ENCODE measurements at places on chromosomes 12 and 14.
A peak's percentile ranks its signal among the peaks of the same experiment; 100 is the strongest.

GRCh38 chr12:27685274-27685673 lies 11.0 kb upstream of the REP15 start:
- DNase-seq: no peak

DNA sequence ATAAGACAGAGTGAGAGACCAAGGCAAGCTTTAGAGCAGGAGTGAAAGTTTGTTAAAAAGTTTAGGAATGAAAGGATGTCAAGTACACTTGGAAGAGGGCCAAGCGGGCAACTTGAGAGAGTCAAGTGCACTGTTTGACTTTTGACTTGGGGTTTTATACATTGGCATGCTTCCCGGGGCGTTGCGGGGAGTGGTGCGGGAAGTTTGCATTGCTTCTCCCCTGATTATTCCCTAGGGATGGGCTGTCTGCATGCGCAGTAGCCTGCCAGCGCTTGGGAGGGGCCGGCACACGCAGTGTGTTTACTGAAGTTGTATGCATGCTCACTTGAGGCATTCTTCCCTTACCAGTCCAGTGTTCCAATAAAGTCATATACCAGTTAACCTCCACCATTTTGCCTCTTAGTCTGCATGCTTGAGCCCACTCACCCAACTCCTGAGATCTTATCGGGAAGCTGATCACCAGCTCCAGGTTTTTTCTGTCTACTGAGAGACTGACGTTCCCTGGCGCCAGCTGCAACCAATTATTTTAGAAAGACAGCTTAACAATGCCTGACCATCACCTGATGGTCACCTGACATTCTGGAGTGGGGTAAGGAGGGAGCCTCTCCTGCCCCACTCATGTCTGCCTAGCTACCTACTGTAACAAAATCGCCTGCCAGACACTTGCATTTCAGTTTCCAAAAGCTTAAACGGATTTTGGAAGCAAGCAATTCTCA lies 53.2 kb downstream of the DACT1 start:
- DNase-seq: no peak

DNA sequence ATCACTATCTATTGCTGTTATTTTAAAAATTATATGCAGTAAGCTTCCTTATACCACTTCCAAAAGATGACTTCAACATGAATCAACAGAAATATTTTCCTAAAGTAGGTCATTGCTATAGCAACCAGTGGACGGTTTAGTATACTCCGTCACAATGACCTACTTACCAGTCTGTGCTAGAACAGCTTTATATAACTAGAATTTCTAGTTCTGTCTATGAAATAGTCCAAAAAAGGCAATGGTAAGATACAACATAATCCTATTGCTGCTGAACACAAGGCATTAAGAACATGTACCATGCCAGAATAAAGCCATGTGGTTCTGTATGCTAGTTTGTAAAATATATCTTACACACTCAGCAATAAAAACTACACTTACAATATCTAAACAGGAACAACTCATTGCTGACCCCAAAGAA lies 40.7 kb upstream of the MTERF2 start:
- no peak for DNase-seq

- no peak for DNase-seq
Observed at GRCh38 chr14:100503251-100503650, 84.0 kb downstream of the BEGAIN start.

DNA sequence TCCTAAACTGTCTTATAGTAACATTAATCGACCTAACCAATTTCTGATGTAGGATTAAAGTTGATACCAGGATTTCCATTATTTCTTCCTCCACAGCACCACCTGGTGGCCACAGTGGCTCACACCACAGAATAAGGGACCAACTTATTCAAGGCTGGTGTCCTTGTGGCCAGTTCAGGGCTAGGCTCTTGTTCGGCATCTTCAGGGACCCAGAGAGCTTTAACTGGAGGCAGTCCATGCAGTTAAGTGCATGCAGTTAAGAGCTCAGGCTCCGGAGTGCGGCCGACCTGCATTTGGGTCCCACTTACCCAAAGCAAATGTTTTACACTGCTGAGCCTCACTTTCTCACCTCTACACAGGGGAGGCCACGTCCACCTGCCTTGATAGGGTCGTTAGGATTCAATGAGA lies 42.0 kb upstream of the GPR68 start:
- peak; percentile 35 for DNase-seq

DNA sequence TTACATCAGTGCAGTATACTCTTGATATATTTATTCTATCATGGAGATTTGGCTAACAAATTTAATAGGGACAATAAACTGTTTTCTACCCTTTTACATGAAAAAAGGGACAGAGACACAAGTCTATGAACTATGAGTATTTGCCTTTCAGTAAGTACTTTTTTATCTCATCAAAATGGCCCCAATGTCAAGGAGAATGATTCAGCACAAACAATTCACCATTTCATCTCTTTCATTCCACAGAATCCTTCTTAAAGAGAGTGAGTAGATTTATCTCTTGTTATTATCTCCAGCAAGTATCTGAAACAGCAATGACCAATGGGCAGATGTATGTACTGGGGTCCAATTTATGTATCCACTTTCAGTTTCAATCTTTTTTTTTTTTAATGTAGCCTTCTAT lies 447.5 kb downstream of the NPAS3 start:
- DNase-seq: no peak

- no peak for DNase-seq
Observed at GRCh38 chr14:57060276-57060955, 208.3 kb downstream of the EXOC5 start.

DNA sequence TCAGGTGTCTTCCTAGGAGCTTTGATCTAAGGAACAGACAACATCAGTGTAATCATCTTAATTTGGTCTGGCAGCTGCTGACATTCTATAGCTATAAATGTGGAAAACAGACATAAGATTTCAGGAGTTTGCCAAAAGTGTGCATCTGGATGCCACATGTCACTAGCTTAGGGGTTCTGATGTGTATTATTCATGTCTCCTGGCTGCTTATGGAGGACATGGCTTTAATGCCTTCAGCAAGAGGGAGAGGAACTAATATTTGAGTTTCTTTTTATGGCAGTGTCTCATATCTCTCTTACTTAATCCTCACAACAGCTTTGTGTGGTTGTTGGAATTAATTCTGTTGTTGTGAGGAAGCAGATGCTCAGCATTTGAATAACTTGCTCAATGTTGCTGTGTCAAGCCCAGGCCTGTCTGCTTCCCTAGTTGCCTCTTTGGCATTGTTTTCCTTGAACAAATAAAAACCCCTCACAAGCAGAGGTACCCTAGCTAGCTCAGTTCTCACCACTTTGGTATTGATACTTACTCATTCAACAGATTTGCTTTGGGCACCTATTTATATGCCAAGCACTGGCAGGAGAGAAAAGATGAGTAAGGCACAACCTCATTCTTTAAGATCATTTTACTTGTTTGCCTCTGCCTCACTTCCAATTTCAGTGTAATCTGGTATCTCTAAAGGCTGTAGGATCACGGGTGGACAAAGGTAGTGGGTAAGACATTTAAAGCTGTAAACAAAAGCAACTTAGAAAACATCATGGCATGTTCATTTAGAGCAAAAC lies 39.8 kb upstream of the EID3 start:
- no peak for DNase-seq

DNA sequence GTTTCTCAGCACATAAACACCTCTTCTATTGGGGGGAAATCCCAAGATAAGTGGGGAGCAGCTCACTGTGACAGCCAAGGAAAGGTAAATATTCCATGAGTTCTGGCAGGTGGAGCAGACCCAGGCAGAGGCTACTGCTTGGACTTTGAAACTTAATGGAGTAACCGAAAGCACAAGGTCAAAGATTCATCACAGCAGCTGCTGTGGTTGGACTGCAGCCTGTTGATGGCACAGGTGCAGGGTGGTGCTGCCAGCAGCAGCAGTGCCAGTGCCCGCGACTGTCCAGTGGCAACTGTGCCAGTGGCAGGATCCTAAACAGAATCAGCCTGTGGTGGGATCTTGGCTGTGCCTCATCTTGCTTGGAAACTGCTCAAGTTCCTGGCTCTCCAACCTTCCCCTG lies 81.4 kb upstream of the ARID2 start:
- DNase-seq: no peak

- no peak for DNase-seq
Observed at GRCh38 chr12:91982946-91983345, 162.7 kb downstream of the BTG1 start.

DNA sequence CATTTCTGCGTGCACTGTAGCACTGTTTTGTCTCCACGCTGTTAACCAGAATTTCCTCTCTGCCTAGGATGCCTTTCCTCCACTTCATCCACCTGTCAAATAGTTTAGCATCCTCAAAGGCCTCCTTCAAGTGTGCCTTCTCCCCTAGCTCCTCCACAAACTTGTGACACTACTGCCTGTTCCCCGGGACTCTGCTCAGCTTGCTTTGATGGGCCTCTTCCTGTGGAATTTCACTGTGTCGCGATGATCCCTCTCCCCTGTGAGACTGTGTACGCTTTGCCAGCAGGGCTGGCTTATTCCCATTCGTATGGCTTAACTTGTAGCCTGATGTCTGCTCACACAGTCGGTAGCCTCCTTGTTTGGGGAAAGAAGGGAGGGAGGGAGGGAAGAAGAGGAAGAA lies 426.8 kb downstream of the VRK1 start:
- no peak for DNase-seq

- no peak for DNase-seq
Observed at GRCh38 chr12:123892180-123892559, 80.5 kb downstream of the CCDC92 start.

- DNase-seq: no peak
Observed at GRCh38 chr14:24053548-24054323, 1.9 kb downstream of the CARMIL3 start.

- no peak for DNase-seq
Observed at GRCh38 chr12:130838284-130838950, 633 bp downstream of the STX2 start.

- DNase-seq: no peak
Observed at GRCh38 chr14:99624971-99625370, 20.0 kb upstream of the HHIPL1 start.

DNA sequence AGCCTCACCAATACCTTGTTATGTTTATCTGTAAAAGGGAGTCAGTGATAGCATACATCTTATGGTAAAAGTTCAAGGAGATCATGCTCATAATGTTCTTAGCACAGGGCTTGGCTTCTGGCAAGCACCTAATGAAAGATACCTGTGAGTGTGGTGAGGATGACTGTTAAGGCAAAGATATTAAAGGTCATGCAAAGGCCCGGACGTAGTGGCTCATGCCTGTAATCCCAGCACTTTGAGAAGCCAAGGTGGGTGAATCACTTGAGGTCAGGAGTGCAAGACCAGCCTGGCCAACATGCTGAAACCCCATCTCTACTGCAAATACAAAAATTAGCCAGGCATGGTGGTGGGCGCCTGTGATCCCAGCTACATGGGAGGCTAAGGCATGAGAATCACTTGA lies 425.9 kb upstream of the TBX3 start:
- no peak for DNase-seq

DNA sequence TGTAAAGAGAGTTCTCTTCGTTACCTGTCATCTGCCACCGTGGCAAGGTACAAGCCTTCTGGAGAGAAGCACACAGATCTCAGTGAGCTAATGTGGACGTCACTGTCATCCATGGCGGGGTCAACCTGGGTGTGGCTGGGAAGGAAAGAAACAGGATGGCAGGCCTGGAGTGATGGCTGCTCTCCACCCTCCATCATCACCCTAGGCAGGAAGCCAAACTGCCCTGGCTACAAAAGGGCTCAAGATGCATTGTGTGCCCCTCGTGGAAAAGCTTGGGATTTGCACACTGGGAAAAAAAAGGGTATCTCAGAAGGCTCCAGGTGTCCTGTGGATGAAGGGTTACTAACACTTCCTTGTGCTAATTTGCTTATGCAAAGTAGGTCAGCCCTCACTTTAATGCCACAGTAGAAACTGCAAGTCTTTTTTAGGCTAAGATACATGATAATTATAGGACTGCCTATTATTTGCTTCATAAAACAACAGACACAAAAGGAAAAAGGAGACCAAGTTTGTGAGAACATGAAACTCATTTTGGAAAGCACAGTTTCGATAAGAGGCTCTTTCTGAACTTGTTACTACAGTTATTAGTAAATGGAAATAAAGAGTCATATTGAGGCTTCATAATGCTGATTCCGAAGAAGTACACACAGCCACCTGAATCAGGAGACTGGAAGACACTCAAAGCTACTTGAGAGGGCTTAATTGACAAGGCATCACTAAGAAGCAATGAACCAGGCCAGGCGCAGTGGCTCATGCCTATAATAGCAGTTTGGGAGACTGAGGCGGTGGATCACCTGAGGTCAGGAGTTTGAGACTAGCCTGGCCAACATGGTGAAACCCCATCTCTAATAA lies 18.9 kb downstream of the RFC5 start:
- no peak for DNase-seq

DNA sequence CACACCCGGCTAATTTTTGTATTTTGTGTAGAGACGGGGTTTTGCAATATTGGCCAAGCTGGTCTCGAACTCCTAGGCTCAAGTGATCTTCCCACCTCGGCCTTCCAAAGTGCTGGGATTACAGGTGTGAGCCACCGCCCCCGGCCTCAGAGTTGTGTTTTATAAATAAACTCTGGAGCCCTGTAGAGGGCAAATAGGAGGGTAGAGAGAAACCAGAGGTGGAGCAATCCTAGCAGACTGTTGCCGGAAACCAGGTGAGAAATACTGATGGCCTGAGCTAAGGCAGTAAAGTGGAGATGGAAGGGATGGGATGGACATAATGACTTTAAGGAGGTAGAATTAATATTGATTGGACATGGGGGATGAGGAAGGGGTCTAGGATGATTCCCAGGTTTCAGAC lies 2.7 kb upstream of the HSD17B6 start:
- no peak for DNase-seq

GRCh38 chr14:64410084-64410774 lies 22.1 kb downstream of the MTHFD1 start:
- no peak for DNase-seq

DNA sequence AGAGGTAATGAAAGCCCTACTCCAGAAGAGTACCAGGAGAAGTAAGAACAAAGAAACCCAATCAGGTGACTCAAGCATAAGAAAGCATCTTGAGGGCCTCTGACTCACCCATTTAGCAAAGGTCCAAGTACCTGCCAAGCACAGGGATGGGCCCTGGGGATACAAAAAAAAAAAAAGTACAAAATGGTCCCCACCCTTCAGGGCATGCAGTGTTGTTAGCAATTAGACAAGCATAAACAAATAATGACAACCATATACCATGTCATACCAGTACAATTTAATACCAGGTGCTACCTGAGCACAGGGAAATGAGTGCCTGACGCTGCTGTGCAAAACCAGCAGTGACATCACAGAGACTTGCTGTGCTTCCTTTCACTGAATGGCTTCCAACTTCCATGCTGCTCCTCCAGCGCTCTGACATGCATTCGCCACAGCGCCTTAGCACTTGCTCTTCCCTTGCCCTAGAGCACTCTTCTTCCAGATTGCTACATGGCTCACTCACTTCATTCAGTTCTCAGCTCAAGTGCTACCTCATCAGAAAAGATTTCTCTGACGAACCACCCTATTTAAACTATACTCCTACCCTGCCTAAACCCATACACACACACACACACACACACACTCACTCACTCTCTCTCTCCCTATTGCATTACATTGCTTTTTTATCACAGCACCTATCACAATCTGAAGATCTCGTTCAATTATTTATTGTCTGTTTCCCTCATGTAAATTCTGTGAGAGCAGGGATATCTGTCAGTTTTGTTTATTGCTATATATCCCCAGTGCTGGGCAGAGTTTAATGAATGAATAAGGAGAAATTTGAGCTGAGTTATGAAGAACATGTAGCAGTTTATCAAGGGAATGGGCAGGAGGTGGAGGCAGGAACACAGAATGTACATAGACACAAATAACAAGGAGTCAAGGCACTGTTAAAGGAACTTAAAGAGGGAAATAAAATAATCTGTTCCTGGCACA lies 12.9 kb upstream of the EPS8 start:
- DNase-seq: no peak

- no peak for DNase-seq
Observed at GRCh38 chr12:19048943-19049342, 80.6 kb upstream of the PLEKHA5 start.

Measured in stimulated activated CD8-positive, alpha-beta memory T cell treated with anti-CD3 and anti-CD28 coated beads, Interleukin-7, amount 100 ng/mL, for 48 hours (primary cell).